Activated effector memory CD4-positive, alpha-beta T cell treated with anti-CD3 and anti-CD28 coated beads, Interleukin-2, amount 50 U/mL, for 16 hours (primary cell): ENCODE measurements at places on chromosomes 11 and 22.

- DNase-seq: no peak
Observed at GRCh38 chr11:17098658-17099057, 21.2 kb upstream of the RPS13 start.

DNA sequence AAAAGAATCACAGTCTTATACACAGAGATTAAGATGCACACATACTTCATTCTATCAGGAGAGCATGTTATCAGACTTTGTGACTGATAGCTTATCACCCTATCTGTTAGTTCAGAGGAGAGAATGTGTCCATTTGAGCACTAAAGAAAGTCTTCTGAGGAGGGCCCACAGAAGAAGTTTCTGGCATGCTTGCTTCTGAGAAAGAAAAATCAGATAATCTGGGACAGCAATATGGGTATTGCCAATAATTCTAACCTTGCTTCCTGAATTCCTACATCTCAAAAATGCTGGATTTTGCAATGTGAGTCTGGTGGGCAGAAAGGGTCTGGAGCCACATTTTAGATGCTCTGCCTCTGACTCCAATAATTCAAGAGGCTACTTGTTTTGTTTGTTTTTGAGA is 128.9 kb downstream of the RBFOX2 start:
- DNase-seq: no peak

DNA sequence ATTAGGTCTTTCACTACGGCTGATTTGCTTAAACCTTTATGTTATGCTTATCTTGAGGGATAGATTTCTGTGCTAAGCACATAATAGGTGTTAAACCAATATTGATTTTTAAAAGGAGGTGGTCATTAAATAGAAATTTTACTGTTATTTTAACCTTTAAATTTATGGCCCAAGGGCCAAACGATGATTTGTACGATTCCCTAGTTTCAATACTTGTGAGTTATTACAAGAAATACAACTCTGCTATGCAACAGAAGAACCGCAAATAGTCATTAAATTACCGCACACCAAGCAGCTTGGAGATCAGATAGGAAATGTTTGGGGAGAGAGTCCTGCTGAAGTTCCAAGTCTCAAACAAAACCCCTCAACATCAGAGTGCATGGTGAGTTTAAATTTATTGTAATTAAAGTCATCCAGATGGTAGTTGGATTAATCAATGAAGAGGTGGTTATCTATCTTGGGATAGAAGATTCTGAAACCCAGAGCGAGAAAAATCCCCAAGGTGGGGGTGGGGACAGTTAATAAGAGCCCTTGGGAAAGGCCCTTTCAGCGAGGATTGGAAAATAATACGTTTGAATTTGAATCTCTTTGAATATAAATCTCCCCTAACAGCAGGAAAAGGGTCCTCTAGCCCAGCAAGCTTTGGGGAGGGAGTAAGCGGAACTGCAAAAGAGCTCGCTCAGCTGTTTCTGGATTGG is 805 bp upstream of the QSER1 start:
- DNase-seq: no peak

DNA sequence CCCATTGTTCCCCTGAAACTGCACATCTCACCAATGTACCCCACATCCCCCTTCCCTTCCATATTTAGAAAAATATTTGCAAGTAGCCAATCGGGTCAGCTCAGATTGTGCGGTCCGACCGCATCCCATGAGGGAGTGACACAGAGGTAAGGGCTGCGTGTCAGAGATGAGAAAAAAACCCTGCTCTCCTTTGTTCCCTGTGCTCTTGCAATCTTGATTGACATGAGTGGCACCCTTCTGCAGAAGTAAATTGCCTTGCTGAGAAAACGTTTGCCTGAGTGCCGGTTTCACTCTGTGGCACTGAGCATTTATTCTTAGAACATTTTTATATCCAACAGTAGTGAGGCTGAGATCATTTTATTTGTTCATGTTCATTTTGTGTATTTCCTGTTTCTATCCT is 81.6 kb upstream of the CCDC90B start:
- no peak for DNase-seq

GRCh38 chr11:40100162-40100553 is 1359.3 kb downstream of the LRRC4C start:
- DNase-seq: no peak

GRCh38 chr11:86374586-86374985 is at the start of gene CCDC81:
Gene CCDC81 (plus strand): TSS chr11:86374887. CDS start chr11:86375164, 277 bp downstream.
- DNase-seq: no peak

GRCh38 chr22:31897842-31898805 is 46.2 kb upstream of the YWHAH start:
- DNase-seq: no peak

DNA sequence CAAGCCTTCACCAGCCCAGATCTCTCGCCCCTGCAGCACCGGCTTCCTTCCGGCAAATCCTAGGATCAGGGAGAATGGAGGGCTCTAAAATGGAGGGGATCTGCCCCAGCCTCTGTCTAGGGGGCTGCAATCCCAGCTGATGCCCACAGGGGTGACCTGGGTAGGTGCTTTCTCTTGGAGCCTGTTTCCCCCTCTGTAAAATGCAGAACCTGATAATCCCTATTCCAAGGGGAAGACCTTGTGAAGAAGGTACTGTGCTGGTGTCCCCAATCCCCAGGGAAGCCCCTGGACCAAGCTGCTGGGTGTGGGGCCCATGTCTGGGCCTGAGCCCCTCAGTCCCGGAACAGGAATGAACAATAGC is 2.8 kb downstream of the EMID1 start:
- DNase-seq: no peak

GRCh38 chr11:45057938-45058646 is 88.3 kb upstream of the PRDM11 start:
- no peak for DNase-seq

DNA sequence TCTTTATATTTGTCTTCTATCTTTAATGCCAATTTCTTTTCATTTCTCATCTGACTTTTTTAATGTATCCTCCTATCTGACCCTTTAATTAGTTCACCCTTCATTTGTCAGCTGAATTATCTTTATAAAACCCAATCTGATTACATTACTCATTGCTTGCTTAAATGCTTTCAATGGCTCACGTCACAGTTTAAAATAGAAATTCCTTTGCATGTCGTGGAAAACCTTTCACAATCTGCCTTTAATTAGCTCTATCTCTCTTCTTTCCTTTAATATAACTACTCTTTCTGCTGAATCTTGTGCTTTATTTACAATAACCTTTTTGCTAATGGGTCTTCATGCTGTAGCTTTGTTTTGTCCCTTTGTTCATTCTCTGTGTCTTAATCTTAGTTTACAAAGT is 125.7 kb downstream of the DYNC2H1 start:
- no peak for DNase-seq

GRCh38 chr11:34167961-34168360 is 62.5 kb downstream of the NAT10 start:
- no peak for DNase-seq

DNA sequence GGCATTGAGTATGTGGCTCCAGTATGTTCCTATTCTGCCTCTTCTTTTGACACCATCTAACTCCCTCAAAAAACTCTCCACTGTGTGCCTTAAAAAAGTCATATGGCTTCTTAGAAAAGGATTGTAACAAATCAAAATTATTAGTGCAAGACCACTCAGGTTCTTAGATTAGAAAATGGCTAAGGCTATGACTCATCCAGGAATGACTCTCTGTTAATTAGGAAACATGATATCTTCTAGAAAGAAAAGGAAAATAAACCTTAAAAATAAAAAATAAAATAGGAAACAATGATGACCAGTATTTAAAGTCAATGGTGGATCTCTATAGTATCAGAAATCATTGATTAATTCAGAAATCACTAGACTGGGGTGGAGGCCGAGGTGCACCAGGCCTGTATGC is 21.7 kb downstream of the SLC25A17 start:
- no peak for DNase-seq

DNA sequence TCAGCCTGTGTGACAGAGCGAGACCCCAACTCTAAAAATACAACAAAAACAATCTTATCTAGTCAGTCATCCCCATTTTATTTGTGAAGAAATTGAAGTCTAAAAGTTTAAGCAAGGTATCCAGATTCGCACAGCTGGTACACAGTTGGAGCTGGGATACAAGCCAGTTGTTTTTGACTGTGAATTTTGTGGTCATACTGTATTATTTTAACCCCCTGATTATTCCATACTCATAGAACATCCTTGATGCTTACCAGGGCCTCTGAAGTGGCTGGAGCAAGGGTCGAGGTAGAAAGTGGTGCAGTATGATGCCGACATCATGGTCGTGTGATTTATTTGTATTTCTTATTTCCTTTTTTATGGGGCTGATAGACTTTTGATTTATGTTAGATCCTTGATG is 50.0 kb downstream of the BID start:
- DNase-seq: no peak

- DNase-seq: no peak
Observed at GRCh38 chr22:19744350-19745006, 16.1 kb upstream of the TBX1 start.

GRCh38 chr22:43858156-43858895 is 4.0 kb downstream of the SULT4A1 start:
- peak; percentile 53 for DNase-seq

DNA sequence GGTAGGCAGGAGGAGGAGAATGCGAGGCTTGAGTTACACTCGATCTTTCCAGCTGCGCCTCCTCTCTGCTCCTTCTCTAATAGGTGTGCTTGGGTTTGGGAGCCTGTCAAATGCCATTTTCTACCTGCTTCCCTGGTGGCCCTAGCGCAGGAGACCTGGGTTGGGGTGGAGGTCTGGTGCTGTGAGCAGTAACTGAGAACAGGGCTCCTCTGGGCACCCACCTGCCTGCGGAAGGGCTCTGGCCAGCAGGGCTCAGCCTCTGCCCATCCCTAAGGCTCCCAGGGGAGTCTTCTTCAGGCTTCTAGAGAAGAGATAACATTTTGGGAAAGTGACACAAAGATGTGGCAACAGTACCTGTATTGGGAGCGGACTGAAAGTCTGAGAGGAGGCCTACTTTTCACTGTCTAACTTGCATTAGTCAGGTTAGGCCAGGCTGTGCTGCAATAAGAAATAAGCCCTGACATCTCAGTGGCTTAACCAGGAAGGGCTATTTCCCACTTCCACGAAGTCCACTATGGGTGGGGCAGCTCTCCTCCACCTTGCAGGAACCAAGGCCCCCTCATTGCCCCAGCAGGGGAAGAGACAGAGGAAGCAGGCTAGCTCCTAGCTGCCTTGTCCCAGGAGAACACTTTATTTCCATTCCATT is 7.7 kb upstream of the LTO1 start:
- no peak for DNase-seq
